ENCODE measurements at places on chromosomes 1 and 21.

DNA sequence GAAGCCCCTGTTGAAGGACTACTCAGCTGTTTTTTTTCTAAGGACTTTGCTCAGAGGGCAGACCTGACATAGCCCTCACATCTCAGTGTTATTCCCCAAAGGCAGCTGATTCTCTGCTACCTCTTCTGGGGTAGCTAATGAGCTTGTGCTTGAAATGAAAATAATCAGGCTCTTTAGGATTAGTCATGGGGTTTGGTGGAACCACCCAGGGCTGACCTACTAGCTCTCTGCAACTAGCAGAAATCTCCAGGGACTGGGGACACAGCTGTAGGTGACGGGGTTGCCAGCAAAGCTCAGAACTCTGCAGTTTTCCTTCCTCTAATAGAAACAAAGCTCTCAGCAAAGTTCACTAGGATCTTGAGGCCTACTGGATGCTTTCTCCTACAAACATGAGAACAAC is 106.4 kb upstream of the BCL9 start:
- DNase-seq: no peak

DNA sequence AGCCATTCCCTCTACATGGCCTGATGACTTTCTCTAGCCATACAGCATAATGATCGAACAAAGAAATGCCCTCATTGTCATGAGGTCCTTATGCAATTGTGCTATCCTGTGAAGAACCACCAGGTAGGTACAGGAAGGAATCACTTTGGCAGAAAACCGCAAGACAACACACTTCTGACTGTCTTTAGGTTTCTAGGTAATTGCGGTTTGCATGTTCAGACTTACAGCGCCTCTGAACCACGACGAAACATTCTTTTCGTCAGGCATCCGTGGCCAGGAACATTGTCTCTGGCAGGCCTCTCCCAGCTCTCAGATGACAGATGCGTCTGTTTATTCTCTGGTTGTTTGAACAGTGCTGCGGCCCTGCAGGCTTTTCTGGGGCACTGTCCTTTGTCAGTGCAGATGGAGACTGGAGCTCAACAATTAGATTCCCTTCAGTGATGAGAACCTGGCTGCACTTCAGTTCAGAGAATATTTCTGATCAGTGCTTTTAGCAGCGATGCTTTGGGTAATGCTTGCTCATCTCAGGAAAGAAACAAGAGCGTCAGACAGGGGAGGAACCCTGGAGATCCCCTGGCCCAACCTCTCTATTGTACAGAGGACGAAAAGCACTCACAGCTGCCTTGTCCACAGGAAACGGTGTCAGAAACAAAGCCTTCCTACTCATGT is 63.4 kb downstream of the B3GALT5 start:
- no peak for DNase-seq

DNA sequence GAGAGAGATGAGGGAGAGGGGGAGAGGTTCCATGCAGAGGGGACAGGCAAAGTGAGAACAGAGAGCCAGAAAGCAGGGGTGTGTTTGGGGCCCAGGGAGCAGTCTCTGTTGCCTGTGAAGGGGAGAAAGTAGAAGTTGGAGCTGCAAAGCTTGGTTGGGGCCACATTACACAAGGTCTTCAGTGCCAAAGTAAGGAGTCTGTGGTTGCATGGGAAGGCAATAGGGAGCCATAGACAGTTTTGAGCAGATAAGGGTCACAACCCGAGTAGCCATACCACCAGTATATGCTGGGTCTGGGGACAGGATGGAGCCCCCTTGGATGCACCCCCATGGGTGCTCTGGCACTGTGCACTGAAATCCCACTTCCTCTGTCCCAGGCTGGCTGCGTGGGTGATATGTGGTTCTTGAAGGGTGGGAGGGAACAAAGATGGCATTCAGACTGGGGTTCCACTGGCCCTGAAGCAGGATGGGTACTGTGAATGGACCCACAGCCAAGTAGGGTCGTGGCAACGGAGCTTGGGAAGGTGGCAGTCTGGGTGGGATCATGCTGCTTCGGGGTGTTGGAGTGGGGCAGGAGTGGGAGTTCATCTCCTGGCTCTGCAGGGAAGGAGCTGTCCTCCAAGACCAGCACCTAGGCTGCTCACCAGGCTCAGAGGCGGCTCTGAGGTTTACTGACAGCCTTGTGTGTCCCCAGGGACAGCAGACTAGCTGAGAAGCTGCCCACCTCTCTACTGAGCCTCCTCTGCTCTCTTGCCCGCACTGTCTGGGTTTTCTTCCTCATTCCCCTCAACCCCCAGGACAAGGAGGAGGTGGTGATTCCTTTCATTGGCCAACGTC is 12.1 kb downstream of the DRAXIN start:
- DNase-seq: no peak

DNA sequence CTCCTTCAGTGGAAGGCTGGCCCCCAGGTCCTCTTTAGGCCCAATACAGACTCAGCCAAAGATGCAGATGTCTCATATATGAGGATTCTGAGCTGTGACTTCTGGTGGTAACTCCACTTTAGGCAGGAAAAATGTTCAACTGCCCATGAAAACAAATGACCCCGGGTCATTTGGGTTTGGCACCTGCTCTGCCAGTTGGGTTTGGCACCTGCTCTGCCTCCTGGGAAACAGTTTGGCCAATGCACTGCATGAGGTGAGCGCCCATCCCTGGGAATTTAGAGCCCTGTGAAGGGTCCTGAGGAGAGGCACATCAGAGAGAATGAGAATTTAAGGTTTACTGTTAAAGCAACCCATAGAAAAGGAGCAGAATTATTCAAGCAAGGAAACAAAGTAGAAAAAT is 45.3 kb downstream of the B3GALT5 start:
- DNase-seq: no peak

- no peak for DNase-seq
Measured at GRCh38 chr1:25583519-25584370, 32.8 kb upstream of the MAN1C1 start.

- no peak for DNase-seq
Measured at GRCh38 chr1:208595745-208596144, 351.6 kb upstream of the PLXNA2 start.

GRCh38 chr1:7113822-7114221 is 328.6 kb downstream of the CAMTA1 start:
- DNase-seq: no peak

GRCh38 chr1:43054961-43055360 is 96.3 kb upstream of the SLC2A1 start:
- no peak for DNase-seq

DNA sequence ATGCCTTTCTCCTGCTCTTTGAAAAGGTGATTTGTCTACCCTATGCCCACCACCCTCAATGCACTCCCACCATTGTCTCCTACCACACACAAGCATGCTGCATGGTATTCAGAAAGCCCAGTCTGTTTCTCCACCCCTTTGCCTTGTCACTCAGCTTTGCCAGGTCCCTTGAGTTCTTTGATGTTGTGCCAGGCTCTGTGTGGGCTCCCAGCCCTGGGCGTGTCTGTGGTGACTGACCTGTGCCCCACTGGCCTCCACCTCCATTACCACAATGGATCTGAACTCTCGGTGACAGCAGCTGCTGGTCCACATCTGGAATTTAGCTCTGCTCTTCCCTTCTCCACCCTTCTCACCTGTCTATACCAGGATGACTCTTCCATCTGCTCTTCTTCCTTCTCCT is 34.9 kb downstream of the ATP2B4 start:
- no peak for DNase-seq

DNA sequence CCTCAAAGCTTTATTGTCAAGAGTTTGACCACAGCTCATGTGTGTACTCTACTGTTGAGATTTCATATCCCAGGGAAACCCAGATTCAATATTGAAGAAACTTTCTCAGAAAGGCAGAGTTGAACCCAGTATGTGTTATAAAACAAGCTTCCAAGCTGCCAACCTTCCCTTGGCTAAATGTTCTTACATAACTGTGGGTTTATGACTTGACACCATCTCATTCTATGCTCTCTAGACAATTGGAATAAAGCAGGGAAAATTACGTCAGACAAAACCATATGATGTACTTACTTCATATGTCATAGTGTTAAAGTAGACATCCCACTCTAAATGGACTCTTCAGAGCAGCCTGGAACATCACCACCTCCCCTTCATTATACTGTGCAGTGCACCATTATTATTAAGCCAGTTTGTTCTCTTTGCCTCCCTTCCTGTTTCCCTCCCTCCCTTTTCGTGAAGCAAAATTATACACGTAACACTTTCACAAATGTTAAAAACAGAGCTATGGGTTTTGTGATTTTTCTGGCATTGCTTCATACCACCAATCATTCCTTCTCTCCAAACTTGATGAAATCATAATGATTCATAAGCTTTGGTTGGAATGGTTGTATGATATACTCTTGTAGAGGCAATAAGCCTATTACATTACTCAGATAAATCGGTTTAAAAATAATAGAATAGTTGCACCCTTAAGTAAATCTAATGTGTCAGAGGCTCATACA is 507.2 kb downstream of the LTN1 start:
- no peak for DNase-seq

DNA sequence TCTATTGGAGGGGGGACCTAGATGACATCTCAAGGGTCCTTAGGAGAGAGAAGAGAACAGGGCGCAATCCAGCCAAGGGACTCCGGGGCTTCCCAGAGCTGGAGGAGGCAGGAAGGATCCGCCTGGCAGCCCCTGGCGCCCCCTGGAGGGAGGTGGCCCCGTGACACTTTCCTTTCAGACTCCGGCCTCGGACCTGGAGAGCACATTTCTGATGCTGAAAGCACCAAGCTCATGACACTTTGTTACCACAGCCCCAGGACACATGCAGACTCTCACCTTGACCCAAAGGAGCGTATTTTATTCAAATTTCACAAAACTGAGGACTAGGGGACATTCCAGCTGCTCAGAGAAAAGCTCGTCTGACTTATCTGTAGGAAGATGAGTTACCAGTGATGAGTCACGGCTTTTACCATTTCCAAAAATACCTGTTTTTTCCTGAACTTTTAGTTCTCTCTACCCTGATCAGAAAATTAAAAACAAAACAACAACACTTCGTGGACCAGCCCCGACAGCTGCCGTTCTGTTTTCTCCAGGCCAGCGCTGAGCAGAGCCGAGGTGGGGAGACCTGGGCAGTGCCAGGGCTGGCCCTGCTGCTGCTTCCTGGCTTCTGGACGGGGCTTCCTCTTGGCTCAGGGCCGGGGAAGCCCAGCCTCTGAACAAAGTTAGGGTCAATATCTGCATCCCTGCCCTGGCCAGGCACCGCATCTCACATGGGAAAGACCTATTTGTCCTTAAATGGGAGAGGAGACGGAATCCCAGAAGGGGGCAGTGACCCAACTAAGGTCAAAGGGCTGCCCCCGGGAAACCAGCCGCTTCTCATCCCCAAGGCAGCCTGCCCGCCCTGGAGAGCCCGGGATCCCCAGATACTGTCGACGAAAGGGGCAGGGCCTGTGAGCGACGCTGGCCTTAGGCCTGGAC is 21.6 kb upstream of the POFUT2 start:
- DNase-seq: peak; percentile 47

DNA sequence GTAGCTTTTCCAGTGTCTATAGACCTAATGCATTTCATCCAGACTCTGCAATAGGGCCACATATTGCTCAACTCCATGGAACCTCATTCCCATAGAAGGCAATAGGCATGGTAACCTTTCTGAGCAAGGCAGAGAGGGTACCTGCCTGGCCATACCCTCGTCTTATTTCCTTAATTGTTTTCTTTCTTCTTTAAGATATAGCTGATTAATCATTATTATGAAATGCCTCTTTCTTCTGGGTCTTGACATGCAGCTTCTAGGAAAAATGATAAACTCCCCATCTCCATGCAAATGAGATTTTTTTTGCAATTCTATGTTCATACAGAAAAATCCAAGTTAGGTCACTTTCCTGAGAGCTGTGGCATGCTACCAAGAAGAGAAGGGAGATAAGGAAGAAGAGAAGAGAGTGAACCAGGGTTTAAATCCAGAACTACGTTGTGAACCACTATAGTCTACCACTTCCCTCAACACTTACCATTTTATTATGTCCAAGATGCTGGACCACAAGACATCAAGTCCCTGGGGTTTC is 33.0 kb upstream of the IL20 start:
- no peak for DNase-seq
